Mesendoderm (in vitro differentiated cells): ENCODE measurements at places on chromosomes 1 and 21.
A peak's percentile ranks its signal among the peaks of the same experiment; 100 is the strongest.

DNA sequence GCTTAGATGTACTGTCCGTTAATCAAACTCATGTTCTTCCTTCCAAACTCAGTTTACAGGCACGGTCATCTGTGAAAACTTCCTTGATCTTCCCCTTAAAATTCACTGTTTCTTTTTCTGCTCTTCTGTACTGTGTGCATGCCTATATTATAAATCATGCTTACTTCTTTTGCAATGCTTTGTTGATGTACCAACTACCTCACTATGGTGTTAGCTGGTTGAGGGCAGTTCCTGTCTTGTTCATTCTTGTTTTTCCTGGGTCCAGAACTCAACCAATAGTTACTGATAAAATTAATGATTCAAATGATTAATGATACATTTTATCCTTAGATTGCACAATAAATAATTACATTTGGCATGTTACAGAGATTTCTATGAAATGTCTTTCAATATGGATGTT, 163.8 kb downstream of the CHRM3 start:
- DNase-seq = no peak
- no peaks in the 10 kb centered on the region for H3K4me1 ChIP-seq
- no peaks in the 10 kb centered on the region for H3K36me3 ChIP-seq
- H3K27ac ChIP-seq = no peak overlapping the region

DNA sequence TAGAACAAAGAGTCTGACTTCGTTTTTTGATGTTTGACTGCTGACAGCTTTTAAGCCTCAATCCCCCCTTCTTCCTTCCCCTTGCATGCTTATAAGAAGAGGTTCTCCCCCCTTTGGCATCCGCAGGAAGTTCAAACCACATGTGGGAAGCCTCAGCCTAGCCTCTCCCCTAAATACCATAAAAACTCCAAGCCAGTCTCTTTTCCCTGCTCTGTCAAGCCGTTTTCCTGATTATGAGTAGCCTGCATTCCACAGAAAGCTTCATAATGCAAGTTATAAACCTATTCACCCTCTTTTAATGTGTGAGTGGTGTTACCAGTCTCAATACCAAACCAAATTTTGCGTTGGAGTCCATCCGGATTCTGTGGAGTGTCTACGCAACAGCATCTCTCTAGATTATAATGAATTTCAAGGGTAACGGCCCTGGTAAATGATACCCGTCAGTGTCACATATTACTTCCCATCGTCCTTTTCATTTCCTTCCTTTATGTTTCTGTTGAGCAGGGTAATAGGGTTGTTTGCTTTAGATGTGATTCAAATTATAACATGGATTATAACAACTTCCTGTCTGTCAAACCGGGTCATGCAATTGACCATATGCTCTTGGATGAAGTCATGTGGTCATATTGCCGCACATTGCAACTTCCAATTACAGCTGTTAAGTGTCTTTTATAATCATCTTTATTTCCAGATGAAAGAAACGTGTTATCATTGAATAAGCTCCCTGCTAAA, 717.5 kb downstream of the RWDD3 start:
- H3K36me3 ChIP-seq = no peaks in the 10 kb centered on the region
- no peaks in the 10 kb centered on the region for H3K4me1 ChIP-seq

- H3K27me3 ChIP-seq = no peaks in the 10 kb centered on the region
- no peaks in the 10 kb centered on the region for H3K36me3 ChIP-seq
- H3K4me3 ChIP-seq = no peak overlapping the region
- peaks cover 40% of the 10 kb centered on the region for H3K4me1 ChIP-seq
- H3K27ac ChIP-seq = peak overlapping the region; percentile 14
Observed at GRCh38 chr1:232548691-232549090, 81.2 kb downstream of the SIPA1L2 start.

DNA sequence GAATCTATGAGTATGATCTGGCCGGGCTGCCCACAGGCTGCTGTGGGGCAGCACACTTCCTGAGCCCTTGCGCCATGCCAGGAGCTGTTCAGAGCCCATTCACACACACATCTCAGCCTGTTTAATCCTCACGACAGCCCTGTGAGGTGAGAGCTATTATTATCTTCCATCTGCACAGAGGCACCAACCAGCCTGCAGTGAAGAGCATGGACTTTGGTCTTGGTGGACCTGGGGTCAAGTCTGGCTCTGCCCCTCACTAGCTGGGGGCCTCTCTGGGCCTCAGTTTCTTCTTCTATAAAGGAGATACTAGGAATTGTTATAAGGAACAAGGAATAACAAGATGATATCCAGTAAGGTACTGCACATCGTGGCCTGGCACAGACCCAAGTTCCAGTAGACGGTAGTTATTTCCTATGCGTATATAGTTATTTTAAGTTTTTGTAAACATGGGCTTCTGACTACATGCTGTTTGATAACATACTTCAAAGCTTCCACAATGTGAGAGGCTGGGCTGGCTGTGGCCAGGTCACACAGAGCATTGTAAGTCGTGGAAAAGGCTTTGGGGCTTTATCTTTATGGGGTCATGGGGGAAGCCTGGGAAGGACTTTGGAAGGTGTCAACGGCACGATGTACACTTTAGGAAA, 3.4 kb upstream of the PADI2 start:
- peaks cover 3% of the 10 kb centered on the region for H3K4me1 ChIP-seq
- peaks cover 2% of the 10 kb centered on the region for H3K27me3 ChIP-seq
- no peak for DNase-seq
- H3K36me3 ChIP-seq = no peaks in the 10 kb centered on the region
